ENCODE measurements at places on chromosomes 2 and 18.

GRCh38 chr2:42187886-42188285 is 18.7 kb downstream of the EML4 start:
- no peak for DNase-seq

- DNase-seq = no peak
Observed at GRCh38 chr2:23355001-23355400, 30.0 kb upstream of the KLHL29 start.

- no peak for DNase-seq
Observed at GRCh38 chr2:188551671-188552070, 260.0 kb downstream of the GULP1 start.

DNA sequence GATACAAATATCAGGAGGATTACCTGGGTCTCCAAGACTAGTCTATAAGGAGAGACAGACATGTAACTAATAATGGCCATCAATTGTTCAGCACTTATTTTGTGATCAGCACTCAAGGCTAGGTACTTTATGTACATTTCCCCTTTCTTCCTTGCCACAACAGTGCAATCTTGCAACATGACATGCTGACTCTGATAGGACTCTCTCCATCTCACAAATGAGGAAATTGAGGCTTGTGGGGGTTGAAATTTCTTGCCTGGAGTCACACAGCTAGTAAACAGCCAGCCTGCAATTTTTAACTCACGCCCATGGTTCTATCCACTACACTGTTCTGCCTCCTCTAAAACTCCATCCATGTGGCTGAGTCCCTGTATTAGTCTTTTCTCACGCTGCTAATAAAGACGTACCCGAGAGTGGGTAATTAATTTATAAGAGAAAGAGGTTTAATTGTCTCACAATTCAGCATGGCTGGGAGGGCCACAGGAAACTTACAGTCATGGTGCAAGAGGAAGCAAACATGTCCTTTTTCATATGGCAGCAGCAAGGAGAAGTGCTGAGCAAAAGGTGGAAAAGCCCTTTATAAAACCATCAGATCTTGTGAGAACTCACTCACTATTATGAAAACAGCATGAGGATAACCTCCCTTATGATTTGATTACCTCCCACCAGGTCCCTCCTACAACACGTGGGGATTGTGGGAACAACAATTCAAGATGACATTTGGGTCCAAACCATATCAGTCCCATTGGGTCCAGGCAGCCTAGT is 302.4 kb downstream of the PLCL1 start:
- no peak for DNase-seq

GRCh38 chr2:10342245-10342951 is 39.7 kb downstream of the HPCAL1 start:
- no peak for DNase-seq

GRCh38 chr2:144048631-144049060 is 471.3 kb downstream of the ZEB2 start:
- DNase-seq = no peak

Measured in GM12891 (cell line).